Activated naive CD8-positive, alpha-beta T cell treated with anti-CD3 and anti-CD28 coated beads, Interleukin-2, amount 50 U/mL, for 24 hours (primary cell): ENCODE measurements at places on chromosomes 6 and 20.

- DNase-seq = no peak
These were observed 7.3 kb downstream of the IFNGR1 start for GRCh38 chr6:137211910-137212309.

DNA sequence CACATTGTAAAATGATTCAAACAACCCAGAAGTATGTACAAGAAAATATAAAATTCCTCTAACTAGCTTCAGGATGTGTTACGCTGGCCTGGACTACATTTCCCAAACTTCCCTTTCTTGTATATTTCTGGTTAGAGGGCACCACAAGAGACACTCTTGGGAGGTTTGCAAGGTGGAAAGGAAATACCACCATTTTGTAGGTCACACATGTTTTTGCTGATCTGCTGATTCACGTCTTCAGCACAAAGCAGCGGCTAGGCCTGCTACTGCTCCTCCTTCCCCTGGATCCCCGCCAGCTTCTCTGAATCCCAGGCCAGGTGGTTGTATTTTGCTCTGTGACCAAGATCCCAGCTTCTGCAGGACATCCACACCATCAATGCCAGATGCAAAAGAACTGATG, 104.2 kb downstream of the AGPAT4 start:
- DNase-seq = no peak

DNA sequence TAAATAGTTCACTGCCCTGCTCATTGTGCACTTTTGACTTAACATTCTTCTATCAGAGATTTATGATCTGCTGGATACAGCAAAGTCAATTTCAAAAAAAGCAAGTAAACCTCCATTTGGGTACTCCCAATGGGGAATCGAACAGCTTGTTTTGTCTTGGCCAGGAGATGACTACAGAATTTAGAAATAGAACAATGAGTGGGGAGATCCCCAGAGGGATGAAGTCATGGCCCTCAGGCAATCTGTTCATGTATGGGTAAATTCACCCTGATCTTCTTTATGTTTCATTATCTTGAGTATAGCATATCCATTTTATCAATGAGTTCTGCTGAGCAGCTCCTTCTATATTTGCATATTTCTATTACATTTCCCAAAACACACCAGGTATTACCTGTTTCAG, 1681.9 kb downstream of the HACE1 start:
- no peak for DNase-seq

GRCh38 chr6:26543953-26544352, 5.8 kb downstream of the HMGN4 start:
- DNase-seq = no peak

- DNase-seq = no peak
These were observed 65.9 kb downstream of the CBFA2T2 start for GRCh38 chr20:33555755-33556154.

DNA sequence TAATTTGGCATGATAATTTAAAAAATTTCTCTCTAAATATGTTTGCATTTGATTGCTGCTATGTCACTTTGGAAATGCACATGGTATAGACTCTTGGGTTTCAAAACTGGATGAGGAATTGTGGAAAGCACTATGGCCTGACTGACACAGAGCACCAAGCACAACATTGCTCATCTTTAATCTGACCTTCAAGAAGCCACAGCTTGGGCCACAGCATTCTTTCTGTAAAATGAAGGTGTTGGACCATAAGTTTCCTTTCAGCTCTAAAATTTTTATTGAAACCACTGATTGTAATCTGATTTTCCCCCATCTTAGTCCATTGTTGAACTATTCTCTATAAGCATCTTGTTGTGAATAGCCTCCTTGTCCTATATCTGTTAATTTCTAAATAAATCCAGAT, 41.0 kb downstream of the QKI start:
- no peak for DNase-seq

DNA sequence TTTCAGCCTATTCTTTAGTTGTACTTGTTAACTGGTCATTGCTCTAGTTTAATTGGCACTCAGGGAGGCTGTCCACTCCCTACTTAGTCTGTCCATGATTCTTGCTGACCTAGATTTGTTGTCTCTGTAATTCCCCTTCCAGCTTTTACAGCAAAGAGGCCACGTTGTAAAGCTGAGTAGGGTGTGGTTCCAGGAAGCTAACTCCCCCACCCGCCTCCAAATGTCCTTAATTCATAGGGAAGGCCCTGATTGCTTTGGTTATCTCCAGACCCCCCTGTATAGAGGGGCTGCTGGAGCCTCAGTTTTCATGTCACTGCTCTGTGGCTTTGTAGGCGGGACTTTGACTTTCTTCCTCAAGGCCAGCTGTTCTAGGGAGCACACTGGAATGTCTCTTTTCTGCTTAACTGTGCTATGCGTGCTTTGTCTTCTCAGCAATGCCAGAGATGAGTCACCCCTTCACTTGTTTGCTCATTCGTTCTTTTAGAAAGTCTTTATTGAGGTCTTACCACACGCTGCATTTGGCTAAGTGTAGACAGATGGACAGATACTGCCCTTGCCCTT, 175.1 kb upstream of the JAG1 start:
- DNase-seq = no peak

DNA sequence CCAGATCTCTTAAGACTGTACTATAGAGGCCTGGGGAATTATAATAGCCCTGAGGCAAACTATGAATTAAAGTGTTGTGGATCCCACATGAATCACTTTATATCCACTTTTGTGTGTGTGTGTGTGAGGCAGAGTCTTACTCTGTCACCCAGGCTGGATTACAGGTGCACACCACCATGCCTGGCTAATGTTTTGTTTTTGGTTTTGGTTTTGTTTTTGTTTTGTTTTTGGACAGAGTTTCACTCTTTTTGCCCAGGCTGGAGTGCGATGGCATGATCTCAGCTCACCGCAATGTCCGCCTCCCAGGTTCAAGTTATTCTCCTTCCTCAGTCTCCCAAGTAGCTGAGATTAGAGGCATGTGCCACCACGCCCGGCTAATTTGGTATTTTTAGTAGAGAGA, 32.2 kb upstream of the MICB start:
- no peak for DNase-seq

DNA sequence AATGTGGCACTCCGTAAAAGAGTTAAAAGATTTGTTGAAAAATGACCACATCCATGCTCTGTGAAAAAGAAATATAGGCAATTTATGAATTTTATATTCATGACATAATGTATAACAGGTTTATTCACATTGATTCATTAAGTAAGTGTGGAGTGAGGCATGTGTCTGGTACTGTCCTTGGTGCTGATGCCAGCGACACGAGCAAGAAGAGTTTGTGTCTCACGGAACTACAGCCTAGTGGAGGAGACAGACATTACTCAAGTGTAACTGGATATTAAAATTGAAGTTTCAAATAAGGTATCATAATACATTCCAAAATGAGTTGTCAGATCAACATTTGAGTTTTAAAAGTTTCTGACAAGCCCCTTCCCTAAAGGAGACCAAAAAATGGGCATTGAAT, 158.2 kb upstream of the PRND start:
- peak; percentile 10 for DNase-seq

DNA sequence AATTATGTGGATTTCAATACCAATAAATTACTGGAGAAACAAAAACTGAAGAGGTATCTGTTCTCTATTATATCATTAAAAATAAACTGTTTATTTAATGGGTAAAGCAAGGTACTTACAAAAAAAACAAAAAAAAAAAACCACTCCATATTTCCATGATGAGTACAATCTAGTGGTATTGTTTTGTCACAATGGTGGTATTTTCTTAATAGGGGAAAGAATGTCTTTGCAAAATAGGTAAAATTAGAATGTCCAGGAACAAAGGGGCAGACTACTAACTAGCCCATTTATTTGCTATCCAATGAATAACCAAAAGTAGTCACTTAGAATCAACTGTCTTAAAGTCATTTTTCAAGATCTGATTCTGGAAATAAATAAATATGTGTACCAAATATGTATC, 92.0 kb downstream of the ARHGAP18 start:
- no peak for DNase-seq

GRCh38 chr6:120010075-120010474, 660.5 kb upstream of the MAN1A1 start:
- no peak for DNase-seq

DNA sequence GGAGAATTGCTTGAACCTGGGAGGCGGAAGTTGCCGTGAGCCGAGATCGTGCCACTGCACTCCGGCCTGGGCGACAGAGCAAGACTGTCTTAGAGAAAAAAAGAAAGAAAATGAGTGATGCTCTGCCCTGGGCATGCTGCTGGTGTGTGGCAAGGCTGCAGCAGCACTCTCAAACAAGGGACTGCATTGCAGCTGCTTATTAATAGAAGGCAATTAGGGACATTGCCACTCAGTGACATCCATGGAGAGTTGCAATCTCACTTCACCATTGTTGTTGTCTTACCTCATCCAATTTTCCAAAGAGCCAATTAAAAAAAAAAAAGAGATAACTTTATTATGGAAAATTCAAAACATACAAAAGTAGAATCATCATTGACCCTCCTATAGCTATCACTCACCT, 131.1 kb downstream of the LRRC1 start:
- DNase-seq = no peak

- no peak for DNase-seq
These were observed 70.7 kb downstream of the NCR2 start for GRCh38 chr6:41405941-41406727.

DNA sequence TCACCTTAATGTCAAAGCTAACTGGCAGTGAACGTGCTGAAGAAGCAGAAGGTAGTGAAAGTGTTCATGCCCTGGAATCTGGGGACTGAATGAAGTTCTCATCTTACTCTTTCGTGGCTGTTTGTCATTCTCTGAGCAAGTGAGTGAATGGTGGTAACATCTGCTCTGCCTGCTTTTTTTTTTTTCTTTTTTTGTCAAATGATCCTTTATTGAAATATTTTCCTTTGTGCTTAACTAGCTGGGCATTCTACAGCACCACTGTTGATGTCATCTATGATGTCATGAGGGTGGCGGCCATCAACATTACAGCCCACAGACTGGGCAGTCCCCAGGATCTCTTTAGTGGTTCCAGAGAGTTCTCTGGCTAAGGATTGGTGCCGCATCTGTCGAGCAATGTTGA, 65.2 kb downstream of the RIN2 start:
- no peak for DNase-seq

GRCh38 chr20:25191689-25192088, 3.8 kb upstream of the ENTPD6 start:
- no peak for DNase-seq

GRCh38 chr6:14146506-14147096, 29.0 kb downstream of the CD83 start:
- DNase-seq = no peak

DNA sequence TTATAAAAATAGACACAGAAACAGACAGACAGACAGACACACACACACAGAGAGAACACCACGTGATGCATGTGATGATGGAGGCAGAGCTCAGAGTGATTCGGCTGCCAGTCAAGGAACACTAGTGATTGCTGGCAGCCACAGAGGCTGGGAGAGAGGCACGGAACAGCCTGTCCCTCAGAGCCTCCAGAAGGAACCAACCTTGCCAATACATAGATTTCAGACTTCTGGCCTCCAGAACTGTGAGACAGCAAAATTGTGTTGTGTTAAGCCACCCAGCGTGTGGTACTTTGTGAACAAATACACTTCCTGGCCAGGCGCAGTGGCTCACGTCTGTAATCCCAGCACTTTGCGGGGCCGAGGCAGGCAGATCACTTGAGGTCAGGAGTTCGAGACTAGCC, 9.5 kb upstream of the PARD6B start:
- DNase-seq = no peak

- no peak for DNase-seq
These were observed 696 bp upstream of the SIRPA start for GRCh38 chr20:1894471-1894950.

GRCh38 chr6:18446771-18447170, 59.6 kb downstream of the RNF144B start:
- DNase-seq = no peak

- no peak for DNase-seq
These were observed 38.4 kb downstream of the ZMYND8 start for GRCh38 chr20:47318027-47318585.

- no peak for DNase-seq
These were observed 74.2 kb upstream of the PBOV1 start for GRCh38 chr6:138292482-138292881.

DNA sequence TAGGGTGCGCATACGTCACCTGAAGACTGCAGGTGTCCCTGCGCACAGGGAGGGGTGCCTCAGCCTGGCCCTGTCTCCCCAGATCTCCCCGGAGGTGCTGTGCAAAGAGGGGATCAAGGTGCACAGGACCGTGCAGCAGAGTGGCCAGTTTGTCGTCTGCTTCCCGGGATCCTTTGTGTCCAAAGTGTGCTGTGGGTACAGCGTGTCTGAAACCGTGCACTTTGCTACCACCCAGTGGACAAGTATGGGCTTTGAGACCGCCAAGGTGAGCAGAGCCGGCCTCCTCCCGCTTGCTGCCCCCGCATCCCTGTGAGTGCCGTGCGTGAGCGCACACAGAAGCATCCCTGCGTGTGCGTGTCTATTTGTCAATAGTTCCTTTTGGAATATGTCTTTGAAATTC, 150.7 kb downstream of the DTNBP1 start:
- DNase-seq = no peak

GRCh38 chr20:58447511-58448391, 58.7 kb downstream of the VAPB start:
- peak; percentile 60 for DNase-seq

DNA sequence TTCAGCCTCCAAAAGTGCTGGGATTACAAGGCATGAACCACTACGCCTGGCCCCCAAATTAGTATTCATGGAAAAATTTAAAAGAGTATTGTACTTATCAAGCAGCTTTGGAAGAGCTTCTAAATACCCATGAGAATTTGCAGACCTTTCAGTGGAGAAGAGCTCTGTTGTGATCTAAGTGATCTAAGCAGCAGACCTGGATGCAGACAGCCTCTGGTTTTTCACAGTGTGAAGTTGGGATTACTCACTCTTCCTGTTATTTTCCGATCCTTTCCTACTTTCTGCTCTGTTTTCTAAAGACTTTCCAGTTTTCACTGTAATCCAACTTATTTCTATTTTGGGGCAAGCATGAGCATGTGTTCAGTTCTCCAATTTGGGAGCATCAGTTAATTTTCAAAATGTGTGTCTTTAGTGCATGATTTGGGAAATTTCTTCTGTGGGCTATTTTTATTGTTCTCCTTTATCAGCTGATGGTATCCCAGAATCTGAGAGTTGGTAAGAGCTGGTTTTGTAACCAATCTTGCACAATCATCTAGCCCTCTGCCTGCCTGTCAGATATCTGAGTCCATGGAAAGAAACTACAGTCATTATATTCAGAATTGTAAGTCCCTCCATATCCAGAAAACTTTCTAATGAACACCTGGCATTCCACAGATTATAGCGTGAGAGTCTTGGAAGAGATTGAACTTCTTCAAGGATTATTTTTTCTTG, 207.7 kb upstream of the DTNBP1 start:
- DNase-seq = no peak

- no peak for DNase-seq
These were observed 47.2 kb upstream of the STMND1 start for GRCh38 chr6:17054647-17055046.

DNA sequence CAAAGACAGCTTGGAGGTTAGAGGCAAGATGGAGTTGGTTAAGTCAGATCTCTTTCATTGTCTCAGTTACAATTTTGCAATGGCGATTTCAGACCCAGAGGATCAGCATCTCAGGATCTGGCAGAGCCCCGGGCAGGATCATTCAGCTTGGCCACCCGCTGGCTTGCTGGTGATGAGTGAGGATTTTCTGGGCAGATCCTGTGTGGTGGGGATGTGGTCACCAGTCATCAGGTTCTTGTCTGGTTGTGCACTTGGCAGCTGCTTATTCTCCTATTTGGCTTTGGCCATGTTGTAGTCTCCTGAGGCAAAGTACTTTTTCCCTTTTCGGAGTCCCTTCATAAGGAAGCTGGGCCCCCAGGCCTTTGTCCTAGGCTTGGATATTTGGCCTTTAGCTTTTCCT, 953.9 kb downstream of the KIF16B start:
- no peak for DNase-seq

- peak; percentile 41 for DNase-seq
These were observed 20.3 kb downstream of the CST4 start for GRCh38 chr20:23668477-23668951.

- DNase-seq = no peak
These were observed 62.2 kb downstream of the GMDS start for GRCh38 chr6:2183246-2183645.
